ENCODE measurements at places on chromosomes 5 and 9.

DNA sequence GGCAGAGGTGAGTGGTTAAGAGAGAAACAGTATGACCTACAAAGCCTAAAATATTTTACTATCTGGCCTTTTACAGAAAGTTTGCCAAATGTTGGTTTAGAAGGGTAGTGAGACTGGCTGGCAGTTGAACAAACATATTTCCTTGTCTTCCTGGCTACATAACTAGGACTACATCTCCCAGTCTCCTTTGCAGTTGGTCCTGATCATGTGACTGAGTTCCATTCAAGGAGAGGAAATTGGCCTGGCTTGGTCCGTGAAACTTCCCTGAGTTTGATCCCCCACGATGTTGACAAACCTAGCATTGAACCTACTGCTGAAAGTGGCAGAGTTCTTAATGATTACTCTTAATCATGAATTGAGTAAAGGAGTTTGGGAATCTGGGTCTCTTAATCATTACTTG is 280.8 kb downstream of the SLIT3 start:
- no peak for DNase-seq

DNA sequence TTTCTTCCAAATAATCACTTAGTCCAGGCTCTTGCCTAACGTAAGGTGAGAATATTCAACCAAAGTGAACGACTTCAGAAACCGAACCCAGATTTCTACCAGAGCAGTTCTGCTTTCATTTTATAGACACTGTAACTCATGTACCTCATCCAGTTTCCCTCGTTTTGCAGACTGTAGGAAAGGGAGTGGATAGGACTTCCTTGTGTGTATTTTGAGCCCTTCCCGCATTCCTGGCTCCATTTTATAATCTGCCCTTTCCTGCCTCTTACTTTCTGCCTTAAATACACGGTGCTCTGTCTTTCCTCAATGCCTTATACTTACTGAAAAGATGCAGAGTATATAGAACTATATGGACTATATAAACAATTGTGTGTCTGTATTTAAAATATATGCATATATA is 20.8 kb downstream of the MINAR2 start:
- no peak for DNase-seq

GRCh38 chr9:88660611-88661010 is 125.6 kb downstream of the NXNL2 start:
- DNase-seq: no peak

GRCh38 chr5:153476767-153477166 is 13.7 kb upstream of the GRIA1 start:
- DNase-seq: peak; percentile 71

- DNase-seq: peak; percentile 2
Observed at GRCh38 chr5:165029099-165029870, 1523.9 kb downstream of the MAT2B start.

DNA sequence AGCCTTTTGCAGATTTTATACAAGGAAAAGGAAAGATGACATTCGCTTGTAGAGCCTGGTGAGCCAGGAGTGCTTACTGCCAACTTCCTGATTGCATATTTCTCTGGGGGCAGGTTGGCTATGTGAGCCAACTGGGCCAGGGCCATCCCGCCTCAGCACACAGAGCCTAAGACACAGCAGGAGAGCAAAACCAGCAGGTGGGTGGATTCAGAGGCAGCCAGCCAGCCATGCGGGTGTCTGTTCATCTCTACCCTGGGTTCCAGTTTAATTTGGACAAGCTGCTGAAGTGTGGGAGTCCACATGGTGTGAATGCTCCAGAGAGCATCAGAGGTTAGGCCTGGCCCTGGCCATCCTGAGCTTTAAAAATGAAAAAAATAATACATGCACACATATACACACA is 291.4 kb downstream of the ARHGEF28 start:
- DNase-seq: no peak

GRCh38 chr9:36772449-36773403 is 200.0 kb downstream of the MELK start:
- DNase-seq: no peak

DNA sequence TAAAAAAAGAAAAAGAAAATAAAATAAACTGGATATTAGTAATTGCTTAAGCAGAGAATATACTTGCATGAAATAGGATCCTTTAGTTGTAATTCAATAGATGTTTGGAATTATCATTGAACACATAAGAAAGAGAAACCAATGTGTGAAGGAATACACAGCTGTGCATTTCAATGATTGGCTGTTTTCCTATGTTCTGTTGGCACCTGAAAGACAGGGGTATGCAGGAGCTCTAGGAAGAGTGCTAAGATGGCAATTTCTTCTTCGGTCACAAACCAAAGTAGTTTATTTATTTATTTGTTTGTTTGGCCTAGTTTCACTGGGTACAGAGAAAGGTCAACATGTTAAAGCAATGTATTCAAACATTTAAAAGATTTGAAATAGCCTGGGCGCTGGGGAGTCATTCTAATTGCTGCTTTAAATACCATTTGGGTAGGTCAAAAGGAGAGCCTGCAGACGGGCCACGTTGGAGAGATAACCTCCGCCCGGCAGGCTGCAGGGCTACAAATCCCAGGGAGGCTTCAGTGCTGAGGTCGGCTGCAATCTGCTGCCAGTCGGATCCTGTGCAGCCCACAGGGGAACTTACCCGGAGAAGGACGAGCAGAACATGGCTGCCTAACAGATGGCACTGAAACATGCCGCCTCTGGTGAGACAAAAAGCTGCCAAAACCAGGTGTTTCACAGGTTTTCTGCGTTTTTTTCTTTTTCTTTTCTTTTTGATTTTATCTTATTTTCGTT is 154.2 kb upstream of the TYRP1 start:
- no peak for DNase-seq

DNA sequence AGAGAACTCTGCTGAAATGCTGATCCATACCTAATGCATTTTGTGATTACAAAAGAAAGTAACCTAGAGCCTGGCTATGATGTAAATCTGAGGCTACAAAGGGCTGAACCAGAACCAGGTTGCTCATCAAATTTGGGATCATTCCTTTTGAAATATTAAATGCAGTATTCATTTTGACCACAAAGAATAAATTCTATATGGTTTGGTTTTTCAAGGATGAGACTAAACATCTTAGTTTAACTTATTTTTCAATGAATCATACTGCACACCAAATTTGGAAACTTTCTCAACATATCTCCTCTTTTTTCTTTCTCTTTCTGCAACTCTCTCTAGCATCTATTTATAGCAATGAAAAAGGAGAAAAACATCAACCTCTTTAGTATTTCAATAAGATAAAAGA is 46.5 kb downstream of the CEMIP2 start:
- DNase-seq: no peak

- DNase-seq: no peak
Observed at GRCh38 chr9:124266826-124267201, 9.1 kb downstream of the NEK6 start.

GRCh38 chr5:149135536-149136201 is 5.6 kb upstream of the ABLIM3 start:
- DNase-seq: no peak

DNA sequence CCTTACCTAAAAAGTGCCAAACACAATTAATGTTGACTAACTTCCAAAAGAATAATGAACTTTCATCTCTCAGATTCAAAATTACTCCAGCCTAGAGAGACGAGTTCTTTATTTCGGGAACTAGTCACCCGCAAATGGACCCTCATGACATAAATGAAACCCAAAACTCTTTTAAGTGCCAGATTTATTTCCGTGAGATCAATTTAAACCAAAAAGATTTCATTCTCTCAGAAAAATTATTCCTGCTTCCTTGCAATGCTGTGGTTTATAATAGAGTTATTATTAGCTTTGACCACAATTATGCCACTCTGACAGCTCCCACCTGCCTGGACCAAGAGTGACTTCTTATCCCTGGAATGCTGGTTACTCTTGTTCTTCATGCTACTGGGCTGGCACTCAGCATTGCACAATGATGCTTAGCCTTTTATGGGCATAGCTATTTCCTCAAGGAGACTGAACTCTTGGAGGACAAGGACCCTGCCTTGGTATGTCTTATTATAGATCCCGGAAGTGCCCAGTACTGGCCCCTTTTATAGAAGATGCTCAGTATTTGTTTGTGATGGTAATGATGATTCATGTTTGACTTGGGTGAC is 183.5 kb downstream of the SNX18 start:
- DNase-seq: peak; percentile 89

GRCh38 chr5:89929834-89930233 is 479.7 kb downstream of the CETN3 start:
- DNase-seq: no peak

GRCh38 chr5:126538579-126538978 is 56.4 kb downstream of the ALDH7A1 start:
- DNase-seq: no peak

DNA sequence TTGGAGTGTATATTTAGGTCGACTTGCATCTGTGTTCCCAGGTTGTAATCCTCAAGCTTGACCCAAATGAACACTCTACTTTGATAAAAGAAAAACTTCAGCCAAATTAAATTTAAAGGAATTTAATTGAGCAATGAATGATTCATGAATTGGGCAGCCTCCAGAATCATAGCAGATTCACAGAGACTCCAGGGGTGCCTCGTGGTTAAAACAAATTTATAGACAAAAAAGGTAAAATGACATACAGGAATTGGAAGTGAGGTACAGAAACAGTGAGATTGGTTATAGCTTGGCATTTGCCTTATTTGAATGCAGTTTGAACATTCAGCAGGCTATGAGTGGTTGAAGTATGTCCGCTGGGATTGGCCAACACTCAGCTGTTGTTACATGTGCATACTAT is 21.6 kb upstream of the SPATA31D4 start:
- DNase-seq: peak; percentile 33
